CD8-positive, alpha-beta memory T cell (primary cell): ENCODE measurements at places on chromosomes 11 and 22. TPM values are rescaled to one million over a fixed set of nuclear protein-coding genes. Genes with fewer than 3 reads are reported as not detected.

GRCh38 chr11:16966930-16967671, 47.1 kb downstream of the PLEKHA7 start:
- DNase-seq, result no peak

DNA sequence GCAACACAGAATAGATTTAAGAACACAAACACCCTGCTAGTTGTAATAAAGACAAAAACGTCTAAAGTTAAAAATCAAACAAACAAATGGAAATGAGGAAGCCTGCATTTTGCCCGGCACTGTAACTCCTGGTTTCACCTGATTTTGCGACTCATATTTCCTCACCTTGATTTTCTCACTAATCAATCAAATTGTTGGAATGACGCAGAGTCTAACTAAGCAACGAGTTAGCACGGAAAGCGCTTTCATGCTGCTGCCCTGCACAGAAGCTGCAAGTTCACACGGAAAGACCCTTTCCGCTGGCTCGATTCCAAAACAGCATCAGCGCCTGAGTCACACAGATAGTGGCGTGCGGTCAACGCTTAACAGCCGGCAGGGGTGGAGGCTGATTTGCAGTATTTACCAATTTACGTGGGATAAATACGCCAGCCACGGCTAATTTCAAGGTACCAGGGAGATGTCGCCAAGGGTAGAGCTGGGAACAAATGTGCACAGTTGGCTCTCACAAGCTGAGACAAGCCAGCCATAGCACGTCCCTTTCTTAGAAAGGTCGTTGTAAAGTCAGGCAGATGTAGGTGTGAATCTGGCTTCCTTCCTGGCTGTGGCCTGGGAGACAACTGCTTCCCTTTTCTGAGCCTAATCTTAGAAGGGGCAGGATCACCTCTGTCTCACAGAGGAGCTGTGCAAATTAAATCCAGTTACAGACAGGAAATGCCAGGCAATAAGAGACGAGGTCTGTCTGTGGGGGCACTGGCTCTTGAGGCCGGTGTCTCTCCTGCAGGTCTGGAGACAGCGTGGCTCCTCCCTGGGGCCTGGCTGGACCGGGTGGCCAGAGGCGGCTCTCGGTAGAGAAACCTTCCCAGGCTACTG, 76.9 kb upstream of the TTLL12 start:
- DNase-seq, result peak; percentile 79

- DNase-seq, result no peak
Measured at GRCh38 chr22:42052765-42053164, 17.8 kb downstream of the NAGA start.

Gene MPPED1
- not detected for polyA plus RNA-seq

Gene OR5P2
- polyA plus RNA-seq, result not detected
